ENCODE measurements at places on chromosomes 1 and 21. TPM values are rescaled to one million over a fixed set of nuclear protein-coding genes. Genes with fewer than 3 reads are reported as not detected.

DNA sequence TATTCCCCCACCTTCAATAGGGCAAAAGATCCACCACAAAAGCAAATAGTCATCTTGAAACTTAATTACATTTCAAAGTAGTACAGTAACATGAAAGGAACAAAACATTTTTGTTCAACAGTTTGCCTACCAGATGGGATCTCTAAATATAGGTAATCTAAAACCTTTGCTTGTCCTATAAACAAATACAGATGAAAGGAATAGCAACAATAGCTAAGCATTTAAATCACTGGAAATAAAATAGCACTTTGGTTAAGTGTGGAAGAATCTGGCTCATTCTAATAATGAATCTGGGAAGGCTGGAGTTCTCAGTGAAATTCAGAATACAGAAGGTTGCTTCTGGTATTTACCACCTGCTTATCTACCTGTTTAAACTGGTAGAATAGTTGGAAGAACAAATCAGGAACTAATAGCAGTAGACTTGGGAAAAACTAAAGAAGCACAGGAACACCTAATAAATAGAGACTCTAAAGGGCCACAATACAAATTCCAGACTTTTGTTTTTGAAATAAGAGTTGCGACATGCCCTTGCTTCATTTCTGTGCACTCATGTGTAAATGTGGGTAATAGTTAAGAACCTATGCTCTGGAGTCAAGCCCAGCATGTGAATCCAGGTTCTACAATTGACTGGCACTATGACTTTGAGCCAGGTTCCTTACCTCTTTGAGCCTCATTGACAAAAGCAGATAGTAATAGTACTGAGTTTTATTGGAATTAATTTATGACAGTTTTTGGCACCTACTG lies 2.3 kb upstream of the LYPLAL1 start:
- DNase-seq = no peak

DNA sequence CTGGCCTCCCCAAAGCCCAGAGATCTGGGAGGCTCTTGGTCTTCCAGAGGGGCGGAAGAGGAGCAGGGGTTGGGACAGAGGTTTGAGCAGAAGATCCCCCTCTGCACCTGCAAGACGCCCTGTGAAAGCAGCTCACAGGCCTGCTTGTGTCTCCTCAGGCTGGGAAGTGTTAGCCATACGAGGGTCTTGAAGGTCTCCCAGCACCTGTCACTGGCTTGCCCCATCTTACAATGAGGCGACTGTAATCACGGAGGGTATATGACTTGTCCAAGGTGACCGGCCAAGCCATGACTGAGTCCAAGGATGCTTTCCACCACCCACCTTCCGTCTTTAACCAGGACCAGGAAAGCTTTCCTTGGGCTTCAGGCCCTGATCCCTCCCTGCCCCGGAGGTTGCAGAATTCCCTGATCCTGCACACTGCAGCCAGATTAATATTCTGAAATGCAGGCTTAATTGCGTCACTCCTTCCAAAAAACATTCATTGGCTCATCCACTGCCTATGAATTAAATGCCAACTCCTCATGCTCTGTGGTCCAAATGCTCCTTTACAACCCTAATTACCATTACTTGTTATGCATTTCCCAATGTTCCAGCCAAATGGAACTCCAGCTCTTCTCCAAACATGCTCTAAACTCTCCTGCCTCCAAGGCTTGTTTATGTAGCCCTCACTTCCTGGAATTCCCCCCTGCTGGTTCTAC lies 64.0 kb downstream of the DDX20 start:
- no peak for DNase-seq

DNA sequence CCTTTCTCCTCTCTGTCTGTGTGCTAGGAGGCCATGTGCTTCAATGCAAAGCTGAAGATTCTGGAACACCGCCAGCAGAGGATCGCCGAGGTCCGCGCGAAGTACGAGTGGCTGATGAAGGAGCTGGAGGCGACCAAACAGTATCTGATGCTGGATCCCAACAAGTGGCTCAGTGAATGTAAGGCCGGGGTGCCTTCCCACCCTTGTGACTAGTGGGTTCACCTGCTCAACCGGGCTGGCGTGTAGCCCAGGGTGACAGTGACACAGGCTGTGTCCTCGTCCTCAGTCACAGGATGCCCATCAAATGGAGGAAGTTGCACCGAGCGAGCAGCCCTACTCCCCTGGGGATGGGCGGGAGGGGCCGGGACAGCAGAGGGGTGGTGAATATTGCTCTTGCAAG lies 544.1 kb downstream of the KIF26B start:
- no peak for DNase-seq

- no peak for DNase-seq
These were observed 61.8 kb upstream of the IFNLR1 start for GRCh38 chr1:24248859-24249258.

DNA sequence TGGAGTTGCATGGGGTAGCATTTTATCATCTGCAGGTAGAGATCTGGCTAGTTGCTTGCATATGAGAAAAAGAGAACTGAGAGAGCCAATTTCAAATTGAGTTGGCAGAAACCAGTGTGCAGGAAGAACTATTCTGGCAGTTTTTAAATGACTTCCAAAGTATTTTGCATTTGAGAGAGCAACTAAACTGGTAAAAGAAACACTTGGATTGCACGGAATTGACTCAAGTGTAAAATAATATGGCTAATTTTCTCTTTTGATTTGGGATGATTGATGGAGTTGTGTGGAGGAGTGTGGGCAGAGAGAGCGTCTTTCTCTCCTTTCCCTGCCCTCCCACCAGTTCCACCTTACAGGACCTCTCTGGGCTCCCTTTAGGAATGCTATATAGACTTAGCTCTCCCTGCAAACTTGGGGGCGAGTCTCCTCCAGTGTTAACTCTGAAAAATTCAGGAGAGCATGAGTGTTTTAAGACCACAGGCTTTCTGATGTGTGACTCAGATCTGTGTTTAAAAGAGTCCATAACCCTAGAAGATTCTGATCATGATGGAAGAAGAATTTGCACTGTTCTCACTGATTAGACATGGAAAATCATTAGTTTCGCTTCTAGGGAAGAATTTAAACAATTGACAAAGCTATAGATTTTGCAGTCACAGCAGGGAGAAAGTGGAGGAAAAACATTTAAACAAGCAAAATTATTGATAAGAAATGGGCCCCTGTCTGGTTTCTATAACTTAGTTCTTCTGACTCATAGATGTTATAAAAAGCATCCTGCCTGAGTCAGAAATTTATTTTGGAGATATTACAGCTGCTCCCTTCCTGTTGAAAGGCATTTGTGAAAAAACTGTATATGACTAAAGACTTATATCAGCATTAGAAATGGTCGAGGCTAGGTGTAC lies 24.9 kb upstream of the CTBS start:
- no peak for DNase-seq

- no peak for DNase-seq
These were observed 4.5 kb upstream of the INKA2 start for GRCh38 chr1:111743679-111744101.

PLPPR5 gene
- 0.55 TPM for total RNA-seq

SPAG17 gene
- total RNA-seq = not detected
